Tracheal epithelial cell (primary cell): ENCODE measurements at places on chromosomes 7 and 10. TPM values are rescaled to one million over a fixed set of nuclear protein-coding genes. Genes with fewer than 3 reads are reported as not detected.

The CFAP46 gene
- total RNA-seq: 0.24 TPM in 1 of 2 replicates, not detected in the other

The MBL2 gene
- not detected in 2 replicates for total RNA-seq

The CDHR3 gene
- total RNA-seq: 0.48 and 3.2 TPM in 2 replicates

The MPP7 gene
- 6.3 and 23.7 TPM in 2 replicates for total RNA-seq

The PIK3AP1 gene
- total RNA-seq: 1.1 and 4.1 TPM in 2 replicates

The ZFAND4 gene
- total RNA-seq: 2.9 and 4.9 TPM in 2 replicates

The FBXW4 gene
- total RNA-seq: 29.2 and 39.0 TPM in 2 replicates

The FBXL13 gene
- 0.21 and 0.72 TPM in 2 replicates for total RNA-seq
